ENCODE measurements at places on chromosomes 12 and 14. TPM values are rescaled to one million over a fixed set of nuclear protein-coding genes. Genes with fewer than 3 reads are reported as not detected.

- no peak for DNase-seq
These were observed 458.1 kb downstream of the PCNX1 start for GRCh38 chr14:71365361-71365760.

DNA sequence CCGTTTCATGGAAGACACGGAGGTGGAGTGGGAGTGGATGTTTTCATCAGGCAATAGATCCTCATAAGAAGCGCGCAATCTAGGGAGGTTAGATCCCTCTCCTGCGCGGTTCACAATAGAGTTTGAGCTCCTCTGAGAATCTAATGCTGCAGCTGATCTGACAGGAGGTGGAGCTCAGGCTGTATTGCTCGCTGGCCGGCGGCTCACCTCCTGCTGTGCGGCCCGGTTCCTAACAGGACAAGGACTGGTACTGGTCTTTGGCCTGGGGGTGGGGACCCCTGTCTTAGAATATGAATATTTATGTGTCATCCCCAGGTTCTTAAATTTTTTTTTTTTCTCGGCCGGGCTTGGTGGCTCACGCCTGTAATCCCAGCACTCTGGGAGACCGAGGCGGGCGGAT is 36.7 kb downstream of the PRICKLE1 start:
- no peak for DNase-seq

GRCh38 chr12:93925585-93926205 is 222.7 kb upstream of the PLXNC1 start:
- no peak for DNase-seq

DNA sequence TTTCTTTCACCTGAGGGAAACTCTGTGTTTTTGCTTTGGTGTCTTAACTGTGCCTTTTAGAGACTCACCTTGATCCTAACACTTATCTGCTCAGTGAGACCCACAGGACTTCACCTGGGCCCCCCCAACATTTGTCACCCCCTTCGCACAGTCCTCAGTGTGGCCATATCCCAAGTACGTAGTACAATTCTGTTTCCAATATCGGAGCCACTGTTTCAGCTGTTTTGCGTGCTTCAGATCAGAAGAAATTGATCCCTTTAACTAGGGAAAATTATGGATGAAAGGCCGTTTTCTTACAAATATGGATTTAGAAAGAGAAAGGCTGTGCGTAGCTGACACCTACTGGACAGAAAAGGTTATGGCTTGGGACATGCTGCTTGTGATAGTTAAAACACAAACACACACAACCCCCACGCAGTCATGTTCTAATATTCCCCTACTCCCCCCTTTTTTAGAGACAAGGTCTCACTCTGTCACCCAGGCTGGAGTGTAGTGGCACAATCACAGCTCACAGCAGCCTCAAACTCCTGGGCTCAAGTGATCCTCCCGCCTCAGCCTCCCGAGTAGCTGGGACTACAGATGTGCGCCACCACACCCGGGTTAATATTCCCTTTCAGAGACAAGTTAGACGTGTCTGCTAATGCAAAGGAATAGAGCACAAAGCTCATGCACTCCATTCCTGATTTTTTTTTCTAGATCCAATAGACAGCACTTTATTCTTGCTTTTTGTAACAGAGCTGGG is 3.6 kb upstream of the SLC7A8 start:
- DNase-seq: peak; percentile 62

- no peak for DNase-seq
These were observed 397.4 kb downstream of the ADAMTS20 start for GRCh38 chr12:43154498-43155045.

DNA sequence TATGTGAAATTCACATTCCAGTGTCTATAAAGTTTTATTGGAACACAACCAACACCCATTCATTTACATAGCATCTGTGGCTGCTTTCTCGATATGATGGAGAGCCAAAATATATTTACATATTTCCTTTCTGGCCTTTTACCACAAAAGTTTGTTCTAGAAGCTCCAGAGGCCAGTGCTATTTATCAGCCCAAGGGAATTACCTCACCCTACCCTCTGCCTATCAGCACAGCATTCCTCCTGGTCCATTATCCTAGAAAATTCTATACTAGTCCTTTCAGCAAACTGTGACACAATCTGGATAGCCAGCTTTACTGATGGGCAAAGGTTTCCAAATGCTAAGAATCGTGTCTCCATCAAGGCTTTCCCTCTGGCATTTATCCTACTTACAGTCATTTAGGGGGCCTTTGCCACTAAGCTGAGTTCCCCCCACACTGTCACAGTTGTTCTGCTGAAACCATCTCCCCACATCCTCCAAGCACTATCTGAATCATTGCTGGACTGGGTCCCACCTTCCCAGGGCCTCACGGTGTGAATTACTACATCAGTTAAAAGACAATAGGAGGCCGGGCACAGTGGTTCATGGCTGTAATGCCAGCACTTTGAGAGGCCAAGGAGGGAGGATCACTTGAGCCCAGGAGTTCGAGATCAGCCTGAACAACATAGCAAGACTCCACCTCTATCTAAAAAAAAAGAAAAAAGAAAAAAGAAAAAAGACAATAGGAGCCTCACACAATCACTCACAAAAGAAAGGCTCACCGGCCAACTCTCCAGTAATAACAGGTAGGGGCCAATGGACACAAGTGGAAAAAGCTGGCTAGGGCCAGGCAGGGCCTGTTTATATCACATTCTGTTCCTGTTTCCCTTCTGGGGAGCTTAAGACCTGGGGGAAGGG is 12.1 kb downstream of the SYNE3 start:
- no peak for DNase-seq

DNA sequence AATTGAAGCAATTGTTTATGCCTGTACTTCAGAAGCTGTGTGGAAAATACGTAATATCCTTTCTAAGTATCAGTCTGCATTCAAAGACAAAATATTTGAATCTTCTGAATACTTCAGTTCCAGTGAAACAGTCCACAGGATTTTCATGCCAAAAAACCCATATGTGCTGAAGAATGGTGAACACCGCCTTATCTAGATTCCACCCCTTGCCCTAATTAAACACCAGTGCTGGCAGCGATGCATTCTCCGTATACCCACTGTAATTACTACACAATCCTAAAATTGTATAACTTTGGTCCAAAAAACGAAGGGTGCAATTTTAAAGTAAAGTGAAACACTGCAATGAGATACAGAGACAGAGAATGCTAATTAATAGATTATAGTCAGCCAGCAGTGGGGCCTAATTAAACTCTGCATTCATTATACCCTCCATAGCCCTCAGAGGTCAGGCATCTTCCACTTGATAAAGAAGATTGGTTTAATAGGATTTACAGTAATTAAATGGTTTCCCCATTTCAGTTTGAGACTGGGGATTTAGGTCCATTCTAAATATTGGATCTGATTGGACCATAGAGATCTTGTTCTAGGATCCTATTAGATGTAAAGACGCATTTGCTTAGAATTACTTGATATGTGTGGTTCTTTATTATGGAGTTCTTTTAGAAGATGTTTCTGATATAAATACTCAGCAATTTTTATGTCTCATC is 43.9 kb downstream of the ERC1 start:
- DNase-seq: no peak

DNA sequence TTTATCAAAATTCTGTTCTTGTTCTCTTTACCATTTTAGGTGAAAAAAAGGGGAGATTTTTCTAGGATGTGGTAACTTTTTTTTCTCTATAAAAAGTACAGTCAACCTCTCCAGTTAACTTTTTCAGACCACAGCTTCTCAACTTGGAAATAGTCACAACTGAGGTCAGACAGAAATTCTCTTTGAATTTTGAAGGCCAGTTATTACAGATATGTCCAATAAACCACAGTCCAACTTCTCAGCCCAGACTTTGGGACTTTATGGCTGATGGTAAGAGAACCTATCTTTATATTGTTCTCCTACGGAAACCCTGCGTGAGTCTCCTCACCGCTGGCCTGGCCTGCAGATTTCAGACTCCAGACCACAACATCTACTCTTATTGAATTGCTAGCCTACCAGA is 176.7 kb downstream of the DACT1 start:
- no peak for DNase-seq

DNA sequence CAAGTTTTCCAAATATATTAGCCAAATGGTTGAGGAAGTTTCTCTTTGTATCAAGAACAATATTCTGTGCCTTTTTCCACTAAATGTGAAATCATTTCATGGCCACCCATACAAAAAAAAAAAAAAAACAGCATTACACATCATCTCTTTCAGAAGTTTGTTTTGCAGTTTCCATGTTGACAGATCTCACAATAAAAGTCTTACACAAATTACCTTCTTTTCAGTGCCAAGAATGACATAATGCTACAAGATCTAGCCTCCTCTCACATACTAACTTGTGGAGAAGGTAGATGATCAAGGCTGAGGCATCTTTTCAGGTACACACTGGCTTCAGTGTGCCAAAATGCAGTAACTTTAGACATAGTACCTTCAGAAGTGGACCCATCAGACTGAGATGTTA is 35.3 kb downstream of the PRKD1 start:
- DNase-seq: peak; percentile 23

DNA sequence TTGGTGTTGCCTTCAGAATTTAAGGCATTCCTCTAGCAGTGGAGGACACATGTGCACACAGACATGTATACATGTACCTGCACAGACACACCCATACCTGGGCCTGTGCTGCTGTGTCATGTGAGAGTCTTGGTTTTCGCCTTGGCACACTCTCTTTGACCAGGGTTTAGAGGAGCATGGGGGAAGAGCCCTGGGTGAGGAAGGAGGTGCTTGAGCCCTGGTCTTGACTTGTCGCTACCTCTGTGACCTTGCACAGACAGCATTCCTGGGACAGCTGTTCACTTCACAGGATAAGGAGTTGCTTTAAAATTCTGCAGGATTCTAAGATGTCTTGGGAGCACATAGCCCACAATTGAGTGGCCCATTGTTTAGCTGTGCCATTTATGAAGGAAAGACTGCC is 94.7 kb downstream of the DDX51 start:
- DNase-seq: no peak

DNA sequence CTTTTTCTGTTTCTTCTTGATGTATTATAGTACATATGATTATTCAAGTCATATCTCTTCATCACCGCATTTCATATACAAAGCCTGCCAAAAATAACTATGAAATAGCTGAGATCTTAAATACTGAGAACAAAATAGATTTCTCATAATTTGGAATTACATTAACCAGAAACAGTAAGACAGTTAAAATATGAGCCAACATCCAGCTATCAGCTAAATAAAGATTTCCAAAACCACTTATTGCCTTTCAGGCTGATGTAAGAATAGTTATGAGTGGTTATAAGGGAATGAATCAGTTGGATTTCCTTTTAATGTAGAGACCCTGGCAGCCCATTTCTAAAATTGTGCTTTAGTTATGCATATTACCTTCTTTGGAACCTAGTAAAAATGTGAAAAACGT is 47.4 kb downstream of the TMEM117 start:
- DNase-seq: no peak

DNA sequence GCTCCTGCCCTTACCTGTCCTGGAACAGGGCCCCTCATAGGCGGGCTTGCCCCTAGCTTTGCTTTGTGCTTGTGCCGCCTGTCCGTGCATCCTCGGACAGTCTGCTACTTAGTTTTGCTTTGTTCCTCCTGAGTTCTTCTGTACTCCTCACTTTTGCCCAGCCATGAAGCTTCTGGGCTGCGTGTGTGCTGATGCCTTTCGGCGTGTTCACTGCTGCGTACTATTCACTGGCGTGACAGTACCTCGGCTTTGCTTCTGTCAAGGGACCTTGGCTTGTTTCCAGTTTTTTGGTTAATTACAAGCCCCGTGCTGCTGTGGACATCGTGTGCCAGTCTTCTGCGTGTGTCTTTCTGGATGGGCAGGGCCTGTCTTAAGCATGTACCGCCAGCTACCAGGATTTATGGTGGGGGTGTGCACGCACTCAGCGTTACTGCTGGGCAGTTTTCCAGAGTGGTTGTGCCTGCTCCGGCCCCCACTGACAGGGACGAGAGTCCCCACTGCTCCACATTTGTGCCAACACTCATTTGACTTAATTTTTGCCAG is 2.5 kb downstream of the PACS2 start:
- DNase-seq: no peak

GRCh38 chr12:66550626-66551025 is 128.2 kb downstream of the GRIP1 start:
- no peak for DNase-seq

DNA sequence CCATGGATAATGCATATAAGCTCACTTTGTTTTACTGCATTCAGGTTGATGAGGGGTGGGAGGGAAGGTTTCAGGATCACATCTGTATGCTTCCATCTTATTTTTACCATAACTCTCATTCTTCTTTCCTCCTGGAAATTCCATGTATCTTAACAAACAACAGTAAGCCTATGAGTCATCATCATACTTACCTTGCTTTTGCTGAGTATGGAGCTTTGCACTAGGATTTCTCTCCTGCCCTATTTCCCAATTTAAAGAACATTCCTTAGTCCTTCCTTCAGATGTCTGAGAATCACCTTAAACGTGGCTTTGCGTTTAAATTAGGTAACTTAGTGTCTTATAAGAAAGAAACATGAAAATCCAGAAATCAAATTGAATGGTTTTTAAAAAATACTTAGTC is 1.6 kb upstream of the CLEC14A start:
- no peak for DNase-seq

DNA sequence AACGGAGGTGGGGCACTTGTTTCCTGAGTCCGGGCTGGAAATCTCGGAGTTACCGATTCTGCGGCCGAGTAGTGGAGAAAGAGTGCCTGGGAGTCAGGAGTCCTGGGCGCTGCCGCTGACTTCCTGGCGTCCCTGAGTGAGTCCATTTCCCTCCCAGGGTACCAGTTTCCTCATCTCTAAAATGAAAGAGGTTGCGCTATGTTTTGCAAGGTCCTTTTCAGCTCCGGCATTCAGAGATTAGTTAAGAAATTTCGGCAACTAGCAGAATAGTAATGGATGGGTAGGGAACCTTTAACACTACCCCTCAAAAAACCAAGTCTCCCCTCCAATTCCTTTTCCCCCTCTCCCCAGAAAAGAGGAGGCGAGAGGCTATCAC is 724 bp downstream of the BLOC1S1 start:
- DNase-seq: no peak

- peak; percentile 33 for DNase-seq
These were observed 345.0 kb downstream of the CCDC91 start for GRCh38 chr12:28535216-28535615.

FOXN3 gene
- 59.4 TPM for polyA plus RNA-seq

MGAT4C gene
- 1.6 TPM for polyA plus RNA-seq

NUDT4 gene
- polyA plus RNA-seq: 84.7 TPM

NUAK1 gene
- polyA plus RNA-seq: 11.4 TPM

Measured in muscle of back (tissue), 13 donors.